Activated CD4-positive, alpha-beta T cell treated with anti-CD3 and anti-CD28 coated beads for 36 hours (primary cell): ENCODE measurements at places on chromosomes 3 and 15.

- DNase-seq = no peak
Observed at GRCh38 chr15:80162059-80162554, 9.3 kb downstream of the FAH start.

DNA sequence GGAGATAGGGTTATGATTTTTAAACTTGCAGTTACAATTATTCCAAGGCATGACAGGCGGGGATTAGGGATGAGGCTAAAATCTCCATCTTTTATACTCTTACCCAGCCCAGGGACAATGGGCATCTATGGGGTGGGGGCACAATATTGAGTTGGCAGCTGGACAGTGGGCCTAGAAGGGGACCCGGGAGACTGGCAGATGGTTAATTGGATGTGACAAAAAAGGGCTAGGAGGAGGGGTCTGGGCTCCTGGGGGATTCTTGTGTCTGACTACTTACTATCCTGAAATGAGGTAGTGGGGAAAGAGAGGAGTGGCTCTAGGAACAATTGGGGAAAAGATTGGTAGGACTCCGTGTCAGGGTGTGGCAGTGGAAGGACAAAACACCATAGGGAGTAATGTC, 53.0 kb upstream of the ROPN1 start:
- no peak for DNase-seq

- DNase-seq = no peak
Observed at GRCh38 chr3:196321162-196321561, 3.1 kb upstream of the DYNLT2B start.

DNA sequence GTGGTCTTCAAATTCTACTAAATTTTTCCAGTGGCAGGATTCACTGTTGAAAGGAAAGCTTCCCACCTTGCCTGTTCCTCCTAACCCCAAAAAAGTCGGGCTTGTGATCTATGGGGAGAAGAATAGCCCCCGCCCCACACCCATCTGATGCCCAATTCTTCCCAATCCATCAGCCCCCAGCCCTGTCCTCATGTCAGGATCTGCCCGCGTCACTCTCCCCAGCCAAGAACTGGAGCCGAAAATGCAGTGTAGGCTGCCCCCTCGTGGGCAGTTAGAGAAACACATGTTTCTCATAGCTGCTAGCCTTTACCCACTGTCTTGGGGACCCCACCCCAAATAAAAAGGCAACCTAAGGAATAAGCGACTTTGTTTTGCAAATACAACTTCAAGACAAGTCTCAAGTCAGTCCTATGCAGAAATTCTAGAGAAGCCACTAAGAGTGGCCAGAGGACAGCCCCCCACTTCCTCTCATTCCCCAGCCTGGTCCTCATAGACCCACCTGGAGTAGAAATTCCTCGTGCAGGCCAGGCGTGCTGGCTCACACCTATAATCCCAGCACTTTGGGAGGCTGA, 13.0 kb upstream of the CSK start:
- DNase-seq = peak; percentile 83

DNA sequence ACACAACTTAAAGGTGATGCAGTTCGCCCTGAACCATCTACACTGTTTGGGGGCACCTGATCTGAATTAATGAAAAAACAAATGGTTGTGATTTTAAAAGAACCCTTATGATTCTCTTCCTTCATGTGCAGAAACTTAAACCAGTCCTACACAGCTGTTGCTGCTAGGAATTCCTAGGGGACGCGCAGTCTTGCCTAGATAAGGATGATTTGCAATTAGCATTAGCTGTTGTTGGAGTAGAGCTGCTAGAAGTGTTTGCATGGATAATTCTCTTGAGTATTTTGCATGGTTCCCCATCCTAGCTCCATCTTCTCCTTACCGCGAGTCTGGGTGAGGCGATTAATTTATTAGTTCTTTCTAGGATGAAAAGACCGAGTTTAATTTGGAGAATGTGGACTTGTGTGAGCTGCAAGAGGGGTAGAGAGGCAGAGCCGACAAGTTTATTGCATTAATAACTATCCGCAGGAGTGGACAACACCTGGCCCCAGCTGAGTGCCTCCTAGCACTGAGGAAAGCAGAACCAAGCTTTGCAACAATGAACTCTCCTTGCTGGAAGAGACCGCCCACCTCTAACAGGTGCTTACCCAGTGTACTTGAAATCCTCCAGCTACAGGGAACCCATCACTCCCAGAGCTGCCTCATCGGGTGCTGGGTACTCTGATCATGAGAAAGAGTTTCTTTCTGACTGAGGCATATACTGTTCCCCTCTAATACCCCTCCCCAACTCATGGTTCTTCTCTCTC, 75.0 kb upstream of the WNT7A start:
- DNase-seq = no peak

DNA sequence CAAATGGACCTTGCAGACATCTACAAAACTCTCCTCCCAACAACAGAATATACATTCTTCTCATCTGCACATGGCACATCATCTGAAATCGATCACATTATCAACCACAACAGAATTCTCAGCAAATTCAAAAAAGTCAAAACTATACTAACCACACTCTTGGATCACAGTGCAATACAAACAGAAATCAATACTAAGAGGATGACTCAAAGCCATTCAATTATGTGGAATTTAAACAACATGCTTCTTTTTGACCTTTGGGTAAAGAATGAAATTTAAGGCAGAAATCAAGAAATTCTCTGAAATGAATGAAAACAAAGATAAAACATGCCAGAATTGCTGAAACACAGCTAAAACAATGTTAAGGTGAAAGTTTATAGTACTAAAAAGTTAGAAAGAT, 358.1 kb downstream of the NSUN3 start:
- no peak for DNase-seq

GRCh38 chr3:160774172-160774571, 18.1 kb downstream of the PPM1L start:
- no peak for DNase-seq

- DNase-seq = no peak
Observed at GRCh38 chr15:48060396-48060795, 60.4 kb upstream of the SLC24A5 start.

DNA sequence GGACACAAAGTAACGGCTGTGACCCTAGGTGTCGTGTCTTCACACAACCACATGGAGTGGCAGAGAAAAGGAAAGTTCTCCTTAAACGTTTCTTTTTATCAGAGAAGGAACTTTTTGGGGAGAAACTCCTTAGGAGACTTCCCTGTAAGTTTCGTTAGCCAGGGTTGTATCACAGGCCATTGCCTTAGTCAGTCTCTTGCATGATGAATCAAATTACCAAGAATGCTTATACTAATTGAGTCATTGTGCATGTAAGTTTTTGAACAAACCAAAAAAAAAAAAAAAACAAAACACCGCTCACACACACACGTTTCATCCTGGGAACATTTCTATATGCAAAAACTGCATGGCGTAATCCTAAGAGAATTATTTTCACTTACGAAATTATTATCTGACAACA, 150.4 kb upstream of the SATB1 start:
- no peak for DNase-seq

DNA sequence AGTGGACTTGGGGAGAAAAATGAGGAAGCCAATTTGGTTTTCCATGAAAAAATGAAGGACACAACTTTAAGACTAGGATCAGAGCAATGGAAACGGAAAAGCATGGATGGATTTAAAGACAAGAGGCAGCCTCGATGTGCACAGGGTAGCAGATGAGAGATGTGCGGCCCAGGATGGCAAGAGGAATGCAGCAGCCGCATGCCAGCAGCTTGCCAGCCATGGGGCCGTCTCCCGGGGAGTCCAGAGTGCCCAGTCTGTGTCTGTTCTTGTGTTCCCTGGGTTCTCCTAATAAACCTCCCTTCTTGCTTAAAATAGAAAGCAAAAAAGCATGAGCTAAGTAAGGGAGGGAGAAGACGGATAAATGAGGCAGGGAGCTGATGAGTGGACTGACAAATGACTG, 68.0 kb upstream of the IQSEC1 start:
- DNase-seq = no peak

DNA sequence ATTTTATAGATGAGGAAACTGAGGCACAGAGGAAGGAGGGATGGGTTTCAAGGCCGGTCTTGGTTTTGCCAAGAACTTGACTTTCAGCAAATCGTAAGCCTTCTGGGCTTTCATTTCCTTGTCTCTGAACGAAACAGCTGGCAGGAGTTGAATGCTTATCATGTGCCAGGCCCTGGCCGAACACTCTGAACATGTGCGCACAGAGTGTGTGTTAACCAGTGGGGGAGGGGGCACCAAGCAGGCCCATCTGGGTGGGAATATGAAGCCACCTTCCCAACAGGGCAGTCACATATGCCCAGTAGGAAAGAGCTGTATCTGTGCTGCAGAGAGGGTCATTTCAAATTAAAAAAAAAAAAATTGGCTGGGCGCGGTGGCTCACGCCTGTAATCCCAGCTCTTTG, 29.3 kb downstream of the ZNF710 start:
- DNase-seq = no peak

DNA sequence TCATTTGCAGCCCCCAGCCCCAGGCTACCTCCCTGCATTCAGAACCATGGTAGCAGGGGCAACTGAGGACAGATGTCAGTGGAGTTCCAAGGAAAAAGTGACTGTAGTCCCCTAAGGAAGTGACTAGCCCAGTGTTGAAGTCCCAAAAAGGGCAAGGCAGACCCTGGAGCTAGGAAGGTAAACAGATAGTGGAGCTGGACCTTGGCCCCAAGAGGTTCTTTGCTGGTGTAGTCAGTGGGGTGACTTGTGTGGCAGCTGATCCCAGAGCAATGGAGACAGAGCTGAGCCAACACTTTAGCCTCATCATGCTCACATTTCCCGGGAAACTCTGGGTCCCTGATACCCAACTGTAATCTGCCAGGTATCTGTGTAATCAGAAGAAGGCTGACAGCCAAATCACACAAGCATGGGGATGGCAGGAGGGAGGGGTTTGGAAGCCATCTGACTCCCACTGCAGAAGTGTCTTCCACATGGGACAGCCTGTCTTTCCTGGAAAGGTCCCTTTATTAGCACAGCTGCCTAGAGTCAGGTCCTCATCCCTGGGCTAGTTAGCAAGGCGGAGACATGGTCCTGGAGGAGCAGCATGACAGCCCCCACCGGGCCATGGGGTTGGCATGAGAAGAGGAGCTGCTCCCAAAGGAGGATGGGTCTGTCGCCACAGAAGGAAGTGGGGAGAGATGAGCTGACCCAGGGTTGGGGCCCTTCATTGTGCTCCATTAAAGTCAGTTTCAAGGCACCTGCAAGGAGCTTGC, 39.8 kb downstream of the PXYLP1 start:
- no peak for DNase-seq

- DNase-seq = no peak
Observed at GRCh38 chr15:65963911-65964482, 94.7 kb downstream of the RAB11A start.

- no peak for DNase-seq
Observed at GRCh38 chr3:11596387-11596786, 47.3 kb downstream of the VGLL4 start.

- peak; percentile 15 for DNase-seq
Observed at GRCh38 chr3:11808231-11808630, 38.5 kb downstream of the TAMM41 start.

DNA sequence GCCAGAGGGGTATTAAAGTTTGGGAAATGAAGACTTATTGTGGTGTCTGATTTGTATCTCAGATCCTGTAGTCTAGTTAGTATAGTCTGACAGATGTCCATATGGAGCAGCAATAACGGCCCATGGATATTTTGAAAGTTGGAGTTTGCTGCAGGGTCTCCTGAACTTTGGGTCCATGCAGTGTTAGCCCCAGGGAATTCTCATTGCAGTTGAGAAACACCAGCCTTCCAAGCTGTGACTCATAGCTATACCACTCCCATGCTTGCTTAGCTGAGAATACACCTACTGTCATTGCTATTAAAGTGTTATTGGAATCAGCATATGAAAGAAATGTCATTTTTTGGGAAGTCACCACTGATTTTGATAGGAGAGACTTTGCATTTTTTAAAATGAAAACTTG, 29.2 kb downstream of the TMOD2 start:
- no peak for DNase-seq

GRCh38 chr15:29480949-29481348, 211.3 kb upstream of the NSMCE3 start:
- no peak for DNase-seq

GRCh38 chr15:60423537-60423936, 25.8 kb upstream of the ANXA2 start:
- DNase-seq = peak; percentile 26
